ENCODE measurements at places on chromosomes 7 and 10.

DNA sequence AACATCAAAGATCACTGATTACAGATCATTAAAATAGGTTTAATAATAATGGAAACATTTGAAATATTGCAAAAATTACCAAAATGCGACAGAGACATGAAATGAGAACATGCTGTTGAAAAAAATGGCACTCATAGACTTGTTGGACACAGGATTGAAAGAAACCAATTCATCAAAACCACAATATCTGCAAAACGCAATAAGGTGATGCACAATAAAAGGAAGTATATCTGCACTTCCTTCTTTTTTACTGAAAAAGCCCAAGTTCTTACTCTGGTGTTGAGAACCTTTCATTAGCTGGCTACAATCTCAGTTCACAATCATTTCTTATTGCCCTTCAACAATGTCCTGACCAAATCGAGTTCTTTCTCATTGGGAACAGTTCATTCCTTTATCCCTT lies 28.7 kb downstream of the TMEM106B start:
- DNase-seq = no peak

GRCh38 chr7:16421333-16422102 lies at the start of gene CRPPA:
Gene CRPPA (minus strand): TSS chr7:16421538. CDS start chr7:16421322, 216 bp downstream.
- no peak for DNase-seq

DNA sequence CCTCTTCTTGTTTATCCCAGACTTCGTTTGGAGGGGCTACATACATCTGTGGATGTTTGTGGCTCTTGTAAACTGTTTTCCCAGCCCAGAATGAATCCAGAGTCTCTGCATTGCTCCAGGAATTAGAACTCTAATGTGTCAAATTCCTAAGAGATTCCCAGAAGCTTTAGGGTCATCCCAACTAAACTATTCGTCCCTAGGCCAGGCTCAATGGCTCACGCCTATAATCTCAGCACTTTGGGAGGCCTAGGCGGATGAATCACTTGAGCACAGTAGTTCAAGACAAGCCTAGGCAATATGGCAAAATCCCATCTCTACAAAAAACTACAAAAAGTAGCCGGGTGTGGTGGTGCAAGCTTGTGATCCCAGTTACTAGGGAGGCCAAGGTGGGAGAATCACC lies 28.5 kb downstream of the ARHGAP19 start:
- DNase-seq = no peak

- no peak for DNase-seq
These were observed 16.6 kb upstream of the VSIR start for GRCh38 chr10:71789871-71790270.

DNA sequence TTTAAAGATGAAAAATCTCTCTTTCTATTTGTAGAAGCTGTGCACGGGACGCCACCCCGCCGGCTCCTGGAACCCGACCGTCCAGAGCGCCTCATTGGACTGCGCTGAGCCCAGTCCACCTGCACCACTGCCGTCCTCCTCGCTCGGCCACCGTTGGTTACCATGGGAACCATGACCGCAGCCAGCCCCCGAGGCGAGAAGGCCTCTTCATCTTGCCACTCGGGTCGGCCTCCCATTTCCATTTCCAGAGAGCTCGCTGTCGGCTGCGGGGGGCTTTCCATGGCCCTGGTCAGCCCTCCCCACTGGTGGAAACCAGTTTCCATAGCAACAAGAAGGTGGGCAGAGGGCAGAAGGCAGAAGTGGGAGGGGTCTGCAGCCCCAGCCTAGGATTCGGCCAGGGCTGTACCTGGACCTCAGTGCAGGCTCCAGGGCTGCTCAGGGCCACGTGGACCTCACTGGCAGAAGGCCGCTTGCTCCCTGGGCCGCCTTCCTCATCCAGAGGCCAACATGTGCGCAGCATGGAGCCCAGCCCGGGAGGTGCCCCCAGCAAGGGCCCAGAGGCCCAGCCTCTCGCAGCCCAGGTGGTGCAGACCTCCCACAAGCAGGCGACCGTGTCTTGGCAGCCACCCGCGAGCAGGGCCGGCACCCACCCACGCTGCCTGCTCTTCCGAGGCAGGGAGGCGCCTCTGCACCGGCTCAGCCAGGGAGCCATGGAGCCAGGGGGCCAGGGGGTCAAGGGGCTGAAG lies 283.5 kb upstream of the PPP2R2D start:
- no peak for DNase-seq

DNA sequence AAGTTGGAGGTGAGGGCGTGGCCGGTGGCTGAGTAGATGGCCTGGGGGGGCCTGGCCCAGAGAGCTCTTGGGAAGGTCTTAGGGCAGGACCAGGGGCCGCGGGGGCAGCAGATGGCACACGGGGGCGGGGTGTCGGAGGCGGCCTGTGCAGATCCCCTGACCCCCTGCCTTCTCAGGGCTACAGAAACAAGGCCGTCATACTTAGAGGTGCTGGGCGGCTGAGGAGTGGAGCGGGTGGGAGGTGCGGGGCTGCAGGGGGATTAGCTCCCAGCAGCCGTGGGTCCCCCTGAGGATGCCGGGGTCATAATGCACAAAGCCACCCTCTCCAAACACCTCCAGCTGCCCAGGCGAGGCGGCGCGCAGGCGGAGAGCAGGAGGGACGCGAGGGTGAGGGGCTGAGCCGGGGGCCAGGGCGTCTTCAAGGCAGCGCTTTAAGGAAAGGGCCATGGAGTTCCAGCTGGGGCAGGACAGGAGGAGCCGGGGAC lies 40.4 kb upstream of the ZNF32 start:
- no peak for DNase-seq

- DNase-seq = no peak
These were observed 255.0 kb downstream of the RPS24 start for GRCh38 chr10:78288663-78289062.

DNA sequence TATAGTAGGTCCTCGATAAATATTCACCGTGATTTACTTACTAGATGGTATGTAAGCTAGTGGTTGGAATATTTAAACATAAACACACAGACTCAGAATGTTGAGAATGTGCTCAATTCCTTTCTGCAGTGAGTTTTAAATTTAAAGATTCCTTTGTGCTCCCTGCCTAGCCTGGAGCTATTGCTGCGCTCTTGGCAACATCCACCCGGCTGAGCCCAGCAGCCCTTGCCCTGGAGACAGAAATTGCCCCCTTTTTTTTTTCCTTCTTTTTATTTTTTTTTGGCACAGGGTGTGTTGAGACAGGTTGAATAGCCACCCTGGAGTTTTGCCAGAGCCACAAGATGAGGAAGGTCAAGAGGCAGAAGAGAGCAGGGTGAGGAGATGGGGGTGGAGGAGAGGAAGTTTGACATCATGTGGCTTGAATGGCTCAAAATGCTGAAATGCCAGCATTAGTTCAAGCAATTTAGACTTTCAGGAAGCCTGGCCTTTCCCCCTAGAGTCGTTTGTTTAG lies 180.8 kb downstream of the PRKCQ start:
- no peak for DNase-seq

GRCh38 chr7:96734343-96734742 lies 24.7 kb upstream of the SEM1 start:
- no peak for DNase-seq

DNA sequence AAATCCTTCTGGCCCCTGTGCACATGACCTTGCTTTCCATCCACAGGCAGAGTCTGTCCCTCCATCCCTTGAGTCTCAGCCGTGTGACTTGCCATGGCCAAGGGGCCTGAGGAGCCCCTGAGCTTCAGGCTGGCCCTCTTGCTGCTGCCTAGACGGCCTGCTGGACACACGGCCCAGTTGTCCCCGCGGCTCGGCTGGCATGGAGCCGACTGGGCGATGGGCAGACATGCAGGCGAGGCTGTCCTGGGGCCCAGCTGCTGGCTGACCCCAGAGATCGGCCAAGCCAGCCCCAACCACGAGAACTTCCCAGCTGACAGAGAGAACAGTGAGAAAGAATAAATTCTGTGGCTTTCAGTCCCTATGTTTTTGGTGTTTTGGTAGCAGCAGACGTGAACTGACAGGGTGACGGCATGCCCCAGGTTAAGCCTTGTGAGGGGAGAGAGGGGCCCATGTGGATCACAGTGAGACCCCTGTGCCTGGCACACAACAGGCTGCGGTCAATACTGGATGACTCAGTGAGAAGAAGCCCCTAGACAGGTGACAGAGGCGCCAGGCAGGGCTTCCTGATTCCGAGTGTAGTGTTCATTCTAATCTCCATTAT lies 11.7 kb downstream of the PRKAG2 start:
- no peak for DNase-seq

DNA sequence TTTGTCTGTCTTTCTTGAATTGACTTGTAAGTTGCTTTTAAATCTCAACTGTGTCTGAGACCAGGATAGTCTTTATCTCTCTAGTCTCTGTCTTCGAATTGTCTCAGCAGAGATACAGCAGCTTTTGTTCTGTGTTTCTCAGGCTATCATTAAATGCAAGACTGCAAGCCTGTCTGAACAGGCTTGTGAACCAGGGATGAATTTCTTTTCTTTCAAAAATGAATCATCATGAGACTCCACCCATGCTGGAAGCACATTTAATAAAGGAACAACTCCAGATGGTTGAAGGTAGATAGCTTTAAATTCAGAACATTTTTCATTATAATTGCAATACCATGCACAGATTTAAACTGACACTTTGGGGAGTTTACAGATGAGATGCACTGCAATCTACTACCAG lies 155.9 kb downstream of the SEC23IP start:
- DNase-seq = no peak

DNA sequence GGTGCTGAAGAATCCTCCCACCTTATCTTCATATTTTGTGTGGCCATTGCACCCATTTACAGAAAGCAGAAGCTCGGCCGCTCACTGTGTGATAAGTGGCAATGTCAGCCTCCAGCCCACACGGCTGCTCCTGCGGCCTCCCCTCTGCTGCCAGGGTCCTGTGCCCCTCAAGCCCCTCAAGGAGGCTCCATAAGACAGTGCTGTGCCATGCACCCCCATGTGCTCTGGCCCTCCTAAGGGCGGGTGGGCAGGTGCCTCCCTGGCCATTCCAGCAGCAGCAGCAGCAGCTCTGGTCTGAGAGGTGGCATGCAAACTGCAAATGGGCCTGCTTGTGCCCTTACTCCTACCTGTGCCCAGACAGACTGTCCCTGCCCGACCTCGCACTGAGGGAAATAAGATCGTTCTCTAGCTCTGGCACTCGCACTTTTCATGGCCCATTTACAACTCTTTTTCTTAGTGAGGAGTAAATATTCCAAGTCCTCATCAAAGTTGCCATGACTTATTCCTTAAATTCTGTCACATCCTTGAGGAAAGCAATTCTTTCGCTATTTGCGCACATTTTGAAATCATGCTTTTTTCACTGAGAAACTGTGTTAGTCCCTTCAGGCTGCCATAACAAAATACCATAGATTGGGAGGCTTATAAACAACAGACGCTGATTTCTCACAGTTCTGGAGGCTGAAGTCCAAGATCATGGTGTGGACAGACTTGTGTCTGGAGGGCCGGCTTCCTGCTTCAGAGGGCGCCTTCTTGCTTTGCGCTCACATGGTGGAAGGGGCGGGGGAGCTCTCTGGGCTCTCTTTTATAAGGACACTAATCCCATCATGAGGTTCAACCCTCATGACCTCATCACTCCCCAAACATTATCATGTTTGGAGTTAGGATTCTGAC lies 187.8 kb downstream of the COBL start:
- no peak for DNase-seq

- DNase-seq = no peak
These were observed 2.5 kb downstream of the ZNF273 start for GRCh38 chr7:64905547-64905946.

DNA sequence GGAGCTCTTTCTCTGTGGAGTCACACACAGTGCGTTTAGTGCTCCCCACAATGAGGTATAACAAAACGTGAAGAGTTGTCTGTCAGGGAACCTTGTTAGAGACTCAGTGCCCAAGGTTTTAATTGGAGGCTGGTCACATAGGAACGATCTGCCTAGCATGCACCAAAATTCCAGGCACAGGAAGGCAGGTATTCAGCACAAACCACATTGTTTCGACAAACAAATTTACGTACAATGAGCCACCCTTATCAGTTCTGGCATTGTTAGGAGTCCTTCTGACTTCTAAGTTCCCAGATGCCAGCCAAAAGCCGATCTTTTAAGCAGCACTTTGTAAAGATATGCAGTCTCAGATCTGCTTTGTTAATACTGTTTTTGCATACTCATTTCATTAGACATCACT lies 414.2 kb upstream of the MTPN start:
- no peak for DNase-seq

DNA sequence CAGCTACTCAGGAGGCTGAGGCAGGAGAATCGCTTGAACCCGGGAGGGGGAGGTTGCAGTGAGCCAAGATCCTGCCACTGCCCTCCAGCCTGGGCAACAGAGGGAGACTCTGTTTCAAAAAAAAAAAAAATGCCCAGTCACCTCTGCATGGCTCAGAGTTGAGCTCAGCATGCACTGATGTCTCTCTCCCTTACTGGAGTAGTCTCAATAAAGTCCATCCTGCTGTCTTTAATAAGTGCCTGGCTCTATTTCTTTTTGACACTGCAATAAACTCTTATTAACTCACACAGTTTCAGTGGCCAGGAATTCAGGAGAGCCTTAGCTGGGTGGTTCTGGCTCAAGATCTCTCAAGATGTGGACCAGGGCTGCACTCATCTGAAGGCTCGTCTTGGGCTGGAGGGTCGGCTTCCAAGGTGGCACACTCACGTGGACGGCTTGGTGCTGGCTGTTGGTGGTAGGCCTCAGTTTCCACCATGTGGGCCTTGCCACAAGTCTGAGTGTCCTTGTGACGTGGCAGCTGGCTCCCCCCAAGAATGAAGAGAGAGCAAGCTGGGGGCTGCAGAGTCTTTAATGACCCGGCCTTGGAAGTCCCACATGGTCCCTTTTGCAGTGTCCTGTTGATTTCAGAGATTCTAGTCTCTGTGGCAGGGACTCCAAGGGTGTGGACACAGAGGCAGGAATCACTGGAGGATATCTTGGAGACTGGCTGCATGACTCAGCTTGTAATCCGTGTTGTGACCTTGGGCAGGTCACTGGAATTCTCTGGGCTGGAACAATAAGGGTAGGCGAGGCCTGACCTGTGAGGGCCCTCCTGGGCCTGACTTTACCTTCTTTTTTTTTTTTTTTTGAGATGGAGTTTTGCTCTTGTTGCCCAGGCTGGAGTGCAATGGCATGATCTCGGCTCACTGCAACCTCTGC lies 85.9 kb upstream of the KMT2C start:
- DNase-seq = no peak

DNA sequence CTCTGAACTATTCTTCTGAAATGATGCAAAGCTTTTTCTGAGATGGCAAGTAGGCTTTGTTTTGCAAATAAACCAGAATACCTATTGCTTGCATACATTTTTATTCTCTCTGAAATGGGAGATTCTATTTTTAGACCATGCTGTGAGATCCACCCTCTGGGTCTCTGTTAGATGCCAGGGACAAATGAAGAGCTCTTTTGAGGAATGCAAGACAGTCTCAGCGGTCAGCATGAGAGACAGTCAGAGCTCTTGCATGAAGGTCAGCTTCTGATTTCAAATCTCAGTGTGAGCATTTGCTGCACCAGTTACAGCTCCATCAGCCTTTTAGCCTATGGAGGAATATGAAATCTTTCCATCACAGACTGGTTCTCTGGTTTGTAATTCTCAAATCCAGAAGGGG lies 429.9 kb upstream of the KLF6 start:
- no peak for DNase-seq

GRCh38 chr7:41811941-41812340 lies 109.1 kb upstream of the INHBA start:
- DNase-seq = no peak

DNA sequence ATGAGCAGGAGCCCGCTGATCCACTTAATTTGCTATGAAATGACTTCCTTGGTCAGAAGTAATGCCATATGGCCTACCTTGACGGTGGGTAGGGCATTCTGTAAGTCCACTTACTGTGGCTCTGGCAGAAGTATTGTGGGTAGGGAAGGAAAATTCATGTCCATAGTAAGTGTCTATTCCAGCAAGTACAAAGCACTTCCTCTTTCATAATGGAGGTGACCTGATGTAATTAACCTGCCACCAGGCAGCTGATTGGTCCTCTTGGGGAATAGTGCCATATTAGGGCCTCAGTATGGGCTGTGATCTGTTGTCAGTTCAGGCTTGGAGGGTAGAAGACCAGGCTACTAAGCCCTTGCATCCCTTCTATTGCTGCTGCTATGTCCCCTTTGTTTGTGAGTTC lies 103.9 kb downstream of the SLC37A3 start:
- DNase-seq = no peak

Data from NCI-H2081 treated with DMSO at 0.1 percent for 48 hours (cell line).